ENCODE measurements at places on chromosomes 13 and 19.

GRCh38 chr13:100657881-100658315 is 16.7 kb downstream of the TMTC4 start:
- DNase-seq: no peak

DNA sequence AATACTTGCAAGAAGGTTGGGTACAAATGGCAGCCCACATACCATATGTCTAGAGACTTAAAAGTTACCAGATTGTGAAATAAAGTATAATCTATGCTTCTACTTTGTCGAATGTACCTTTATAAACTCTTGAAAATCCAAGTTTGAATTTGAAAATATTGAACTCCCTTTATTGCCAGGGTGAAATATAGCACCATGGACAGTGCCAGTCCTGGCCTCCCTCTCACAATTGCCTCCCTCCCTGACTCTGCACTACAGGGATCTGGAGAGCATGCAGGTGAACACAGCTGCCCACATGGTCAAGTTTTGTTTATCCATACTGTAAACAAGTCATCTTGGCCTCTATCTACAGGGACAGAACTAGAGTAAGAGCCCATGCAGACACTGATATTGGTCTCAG is 394.1 kb upstream of the SLITRK6 start:
- no peak for DNase-seq

DNA sequence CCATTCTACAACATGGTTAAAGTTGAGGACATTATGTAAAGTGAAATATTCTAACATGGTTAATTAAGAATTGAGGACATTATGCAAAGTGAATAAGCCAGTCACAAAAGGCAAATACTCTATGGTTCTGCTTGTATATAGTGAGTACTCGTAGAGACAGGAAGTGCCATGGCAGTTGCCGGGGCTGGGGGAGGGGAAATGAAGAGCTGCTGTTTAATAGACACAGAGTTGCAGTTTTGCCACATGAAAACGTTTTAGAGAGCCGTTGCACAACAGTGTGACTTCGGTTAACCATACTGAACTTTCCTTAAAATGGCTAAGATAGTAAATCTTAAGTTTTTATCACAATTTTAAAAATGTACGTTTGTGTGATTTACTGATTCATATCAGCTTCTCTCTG is 176.9 kb downstream of the SHISA2 start:
- no peak for DNase-seq

DNA sequence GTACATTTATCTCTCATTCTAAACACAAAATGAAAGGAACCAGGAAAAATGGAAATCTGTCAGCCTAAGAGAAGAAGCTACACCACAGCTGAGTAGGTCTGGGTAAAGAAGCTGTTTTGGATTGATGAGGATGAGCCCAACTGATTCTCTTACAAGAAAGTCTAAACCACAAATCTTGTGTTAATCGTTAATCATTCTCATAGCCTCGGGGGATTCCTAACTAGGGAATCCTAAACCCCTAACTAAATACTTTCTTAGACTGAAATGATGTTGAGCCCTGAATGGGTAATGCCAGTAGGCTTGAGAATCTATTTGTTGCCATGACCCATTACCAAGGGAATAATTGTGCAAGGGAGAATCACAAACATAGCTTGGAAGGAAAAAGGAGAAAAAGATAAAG is 327.5 kb upstream of the SPRY2 start:
- peak; percentile 55 for DNase-seq
